ENCODE measurements at places on chromosomes 3 and 15.
A peak's percentile ranks its signal among the peaks of the same experiment; 100 is the strongest.

DNA sequence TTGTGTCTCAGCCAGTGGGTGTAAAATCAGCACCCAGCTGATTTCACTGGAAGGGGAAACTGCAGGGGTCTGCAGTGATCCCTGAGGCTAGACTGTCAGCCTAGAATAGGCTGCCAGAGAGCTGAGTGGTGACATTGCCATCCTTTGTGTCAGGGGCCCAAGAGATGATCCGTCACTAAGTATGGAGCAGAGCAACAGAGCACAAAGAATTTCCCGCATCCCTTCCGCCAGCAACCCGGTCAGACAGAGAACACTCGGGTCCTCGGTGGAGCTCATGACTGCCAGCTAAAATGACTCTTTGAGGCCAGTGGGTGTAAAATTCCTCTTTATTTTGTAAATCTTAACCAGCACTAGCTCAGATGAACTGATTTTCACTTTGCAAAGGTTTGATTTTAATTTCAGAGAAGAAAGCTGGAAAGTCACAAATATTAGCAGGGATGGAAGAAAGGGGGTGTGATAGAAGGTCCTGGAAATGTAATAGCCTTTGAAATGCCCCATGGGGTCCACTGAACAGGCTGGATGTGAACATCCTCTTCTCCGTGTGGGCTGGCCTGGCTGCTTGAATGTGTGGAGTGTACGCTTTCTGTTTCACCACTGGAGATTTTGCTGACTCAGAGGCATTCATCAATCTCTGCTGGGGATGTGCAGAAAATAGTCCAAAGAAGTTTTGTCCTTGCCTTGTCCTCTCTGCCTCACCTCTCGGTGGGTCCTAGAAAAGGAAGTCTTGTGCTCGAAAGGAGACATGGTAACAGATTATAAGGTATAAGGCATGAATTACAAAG is 138.8 kb downstream of the SV2B start:
- no peak for DNase-seq

GRCh38 chr3:86951322-86951721 is 39.6 kb downstream of the VGLL3 start:
- DNase-seq, result peak; percentile 84

DNA sequence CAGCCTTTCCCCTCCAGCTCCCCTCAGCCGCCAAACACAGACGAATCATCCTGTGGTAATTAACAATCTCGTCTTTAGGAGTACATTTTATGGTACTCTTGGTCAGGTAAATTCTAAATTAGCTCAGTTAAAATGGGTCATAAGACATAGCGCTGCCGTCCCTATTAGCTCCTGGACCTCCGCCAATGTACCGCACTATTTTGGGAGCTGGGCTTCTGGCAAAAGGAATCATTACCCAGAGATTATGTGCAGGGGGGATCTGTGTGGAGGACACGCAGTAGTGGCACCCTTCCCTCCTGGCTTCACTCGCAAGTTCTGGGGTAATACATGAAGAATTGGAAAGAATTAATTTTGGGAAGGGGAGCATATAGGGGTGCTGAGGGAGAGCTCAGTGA is 68.6 kb upstream of the ONECUT1 start:
- no peak for DNase-seq

DNA sequence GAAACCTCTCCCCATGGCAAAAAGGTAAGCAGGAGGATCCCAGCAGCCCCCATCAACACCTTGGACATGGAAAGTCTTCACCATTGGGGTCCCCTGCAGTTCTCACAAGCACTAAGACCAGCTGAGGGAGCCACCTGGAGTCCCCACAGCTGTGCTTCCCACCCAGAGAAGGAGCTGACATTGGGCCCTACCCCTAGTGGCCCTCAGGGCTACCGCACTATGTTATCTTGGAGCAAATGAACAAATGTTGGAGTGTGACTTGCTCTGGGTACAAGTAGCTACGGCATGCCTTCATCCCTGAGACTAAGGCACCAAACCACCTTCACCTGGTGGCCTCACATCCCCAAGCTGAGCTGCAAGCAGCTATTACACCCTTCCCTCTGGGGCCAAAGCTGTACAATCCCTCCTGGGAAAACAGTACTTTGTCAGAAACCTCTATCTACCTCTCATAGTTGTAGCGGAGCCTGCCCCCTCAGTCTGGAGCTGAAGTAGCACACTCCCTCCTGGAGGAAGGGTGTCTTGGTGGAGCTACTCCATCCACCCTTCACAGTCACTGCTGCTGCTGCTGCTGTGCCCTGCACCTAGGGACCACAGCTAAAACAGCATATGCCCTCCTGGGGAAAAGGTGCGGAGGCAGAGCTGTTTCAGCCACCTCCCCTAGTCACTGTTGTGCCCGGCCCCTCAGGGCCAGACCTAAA is 42.7 kb downstream of the SERP1 start:
- no peak for DNase-seq

GRCh38 chr15:76185716-76186115 is 125.6 kb downstream of the ETFA start:
- peak; percentile 85 for DNase-seq

Data from iris pigment epithelial cell (primary cell).